Activated B cell treated with CpG ODN at 0.5 μM for 24 hours (primary cell): ENCODE measurements at places on chromosomes 3 and 15. TPM values are rescaled to one million over a fixed set of nuclear protein-coding genes. Genes with fewer than 3 reads are reported as not detected.
A peak's percentile ranks its signal among the peaks of the same experiment; 100 is the strongest.

DNA sequence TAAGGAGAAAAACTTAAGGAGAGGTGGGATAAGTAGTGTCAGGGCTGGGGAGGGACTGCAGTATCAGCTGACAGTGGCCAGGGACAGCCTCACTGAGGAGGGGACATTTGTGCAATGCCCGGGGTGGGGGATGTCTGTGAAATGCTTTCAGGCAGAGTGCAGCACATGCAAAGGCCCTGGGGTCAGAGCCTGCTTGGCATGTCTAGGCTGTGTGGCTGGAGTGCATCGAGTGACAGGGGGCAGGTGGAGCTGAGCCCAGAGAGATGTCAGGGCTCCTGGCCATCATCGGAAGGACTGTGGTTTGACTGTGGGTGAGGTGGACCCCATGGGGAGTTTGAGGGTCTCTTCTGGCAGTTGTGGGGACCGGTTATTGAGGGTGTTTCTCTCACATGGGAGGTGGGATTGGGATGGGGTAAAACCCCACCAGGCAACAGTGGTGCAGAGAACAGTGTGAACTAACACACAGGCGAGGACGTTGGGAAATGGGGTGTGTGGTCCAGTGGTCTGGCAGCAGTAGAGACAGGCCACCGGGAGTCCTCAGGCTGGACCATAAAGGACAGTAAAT, 61.2 kb downstream of the FBLN2 start:
- DNase-seq = no peak
- peaks cover 14% of the 10 kb centered on the region for H3K36me3 ChIP-seq
- H3K4me3 ChIP-seq = no peak overlapping the region
- no peaks in the 10 kb centered on the region for H3K4me1 ChIP-seq

DNA sequence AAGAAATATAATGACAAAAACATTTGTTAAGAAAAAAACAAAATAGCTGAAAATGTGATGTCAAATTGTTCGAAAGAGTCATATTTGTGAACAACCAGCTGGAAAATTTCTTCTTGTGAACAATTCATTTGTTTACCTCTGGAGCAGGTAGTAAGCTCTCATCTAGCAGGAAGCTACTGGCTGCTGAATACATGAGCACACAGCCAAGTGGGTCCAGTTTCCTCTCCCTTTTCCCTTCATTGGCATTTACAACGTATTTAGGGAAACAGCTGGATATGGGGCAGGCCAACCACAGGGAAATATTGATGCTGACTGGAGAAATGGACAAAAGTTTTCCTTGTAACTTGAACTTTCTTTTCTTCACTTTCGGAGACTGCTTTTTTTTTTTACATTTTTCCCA, 1354.7 kb upstream of the EPHA6 start:
- H3K27me3 ChIP-seq = no peaks in the 10 kb centered on the region
- H3K27ac ChIP-seq = no peak overlapping the region
- H3K4me3 ChIP-seq = no peak overlapping the region

TMEM87A gene
- 45.4 and 52.6 TPM in 2 replicates for total RNA-seq

DNA sequence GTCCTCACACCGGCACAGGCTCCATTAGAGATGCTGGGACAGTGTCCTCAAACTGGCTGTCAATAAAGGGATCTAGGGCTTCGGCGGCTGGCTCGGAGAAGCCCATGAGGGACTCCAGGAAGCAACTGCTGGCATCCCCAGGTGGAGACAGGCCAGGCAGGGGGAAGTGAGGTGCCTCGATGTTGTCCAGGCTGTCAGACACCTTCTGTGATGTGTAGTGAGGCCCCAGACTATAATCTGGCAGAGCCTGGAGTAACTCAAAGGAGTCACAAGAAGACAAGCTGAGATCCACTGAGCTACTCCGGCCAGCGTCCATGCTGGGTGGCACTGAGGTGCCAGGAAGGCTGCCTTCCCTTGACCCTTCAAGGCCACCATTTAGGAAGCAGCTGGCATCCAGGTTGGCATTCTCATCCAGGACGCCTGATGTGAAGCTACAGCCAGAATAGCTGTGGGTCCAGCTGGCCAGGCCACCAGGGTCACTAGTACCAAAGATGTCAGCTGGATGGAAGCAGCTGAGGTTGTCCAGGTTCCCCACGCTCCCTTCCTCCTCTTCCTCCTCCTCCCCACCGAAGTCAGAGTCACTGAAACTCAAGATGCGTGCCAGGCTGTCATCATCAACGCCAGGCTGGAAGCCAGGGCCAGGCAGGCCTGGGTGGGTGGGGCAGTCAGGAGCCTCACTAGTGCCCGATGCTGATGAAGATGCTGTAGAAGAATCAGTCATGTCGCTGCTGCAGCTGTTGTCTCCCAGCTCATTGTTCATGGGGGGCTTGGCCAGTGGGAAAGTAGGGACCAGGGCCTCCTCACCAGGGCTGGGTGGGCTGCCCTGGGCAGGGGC, 10.1 kb downstream of the CSRNP1 start:
- H3K27ac ChIP-seq = no peak overlapping the region
- no peak for DNase-seq
- H3K27me3 ChIP-seq = no peaks in the 10 kb centered on the region
- no peak overlapping the region for H3K4me3 ChIP-seq
- H3K4me1 ChIP-seq = peaks cover 60% of the 10 kb centered on the region
- H3K36me3 ChIP-seq = peaks cover 78% of the 10 kb centered on the region

- H3K4me1 ChIP-seq = no peaks in the 10 kb centered on the region
- peaks cover 7% of the 10 kb centered on the region for H3K27me3 ChIP-seq
- no peak for DNase-seq
- no peak overlapping the region for H3K4me3 ChIP-seq
- no peak overlapping the region for H3K27ac ChIP-seq
- no peaks in the 10 kb centered on the region for H3K36me3 ChIP-seq
These were observed 28.0 kb upstream of the PLA2G4E start for GRCh38 chr15:42048821-42049200.

DNA sequence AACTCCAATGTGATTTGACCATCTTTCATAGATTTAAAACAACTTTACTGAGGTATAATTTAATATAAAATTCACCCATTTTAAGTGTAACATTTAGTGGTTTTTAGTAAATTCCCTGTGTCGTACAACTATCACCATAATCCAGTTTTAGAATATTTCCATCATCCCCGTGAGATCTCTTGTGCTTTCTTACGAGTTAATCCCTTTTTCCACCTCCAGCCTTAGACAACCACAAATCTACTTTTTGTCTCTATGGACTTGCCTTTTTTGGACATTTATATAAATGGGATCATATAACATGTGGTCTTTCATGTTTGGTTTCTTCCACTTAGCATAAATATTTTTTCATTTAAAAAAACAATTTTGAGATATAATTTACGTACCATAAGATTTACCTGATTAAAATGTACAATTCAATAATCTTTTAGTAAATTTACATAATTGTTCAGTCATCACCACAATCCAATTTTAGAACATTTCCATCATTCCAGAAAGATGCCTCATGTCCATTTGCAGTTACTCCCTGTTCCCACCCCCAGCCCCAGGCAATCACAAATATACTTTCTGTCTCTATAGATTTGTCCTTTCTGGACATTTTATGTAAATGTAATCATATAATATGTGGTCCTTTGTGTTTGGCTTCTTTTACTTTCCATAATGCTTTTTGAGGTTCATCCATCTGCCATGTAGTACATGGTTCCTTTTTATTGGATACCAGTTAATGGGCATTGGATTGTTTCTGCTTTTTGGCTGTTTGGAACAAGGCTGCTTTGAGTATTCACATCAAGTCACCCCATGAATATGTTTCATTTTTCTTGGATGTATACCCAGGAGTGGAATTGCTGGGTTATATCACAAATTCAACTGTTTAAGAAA, 3.1 kb downstream of the OXSR1 start:
- H3K4me1 ChIP-seq = peaks cover 72% of the 10 kb centered on the region
- no peak overlapping the region for H3K4me3 ChIP-seq
- peak overlapping the region; percentile 42 for H3K27ac ChIP-seq
- no peak for DNase-seq
- H3K27me3 ChIP-seq = no peaks in the 10 kb centered on the region
- H3K36me3 ChIP-seq = peaks cover 16% of the 10 kb centered on the region

DNA sequence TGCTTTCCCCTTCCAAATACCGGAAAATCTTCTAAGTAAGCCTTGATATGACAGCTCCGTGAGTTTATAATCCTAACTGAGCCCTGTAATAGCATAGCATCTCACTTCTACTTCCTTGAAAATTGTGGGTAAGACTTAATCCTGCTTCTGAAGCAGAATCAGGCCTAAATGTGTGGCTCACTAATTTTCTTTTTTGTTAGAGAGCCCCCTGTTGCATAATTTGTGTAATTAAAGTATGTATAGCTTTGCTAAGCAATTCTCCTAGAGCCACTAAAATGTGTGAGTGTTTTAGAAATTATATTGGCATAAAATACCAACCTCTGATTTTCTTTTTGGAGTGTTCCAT, 304.4 kb downstream of the FGF12 start:
- H3K27me3 ChIP-seq = peaks cover 10% of the 10 kb centered on the region
- H3K36me3 ChIP-seq = no peaks in the 10 kb centered on the region
- no peak overlapping the region for H3K27ac ChIP-seq
- no peaks in the 10 kb centered on the region for H3K4me1 ChIP-seq

DNA sequence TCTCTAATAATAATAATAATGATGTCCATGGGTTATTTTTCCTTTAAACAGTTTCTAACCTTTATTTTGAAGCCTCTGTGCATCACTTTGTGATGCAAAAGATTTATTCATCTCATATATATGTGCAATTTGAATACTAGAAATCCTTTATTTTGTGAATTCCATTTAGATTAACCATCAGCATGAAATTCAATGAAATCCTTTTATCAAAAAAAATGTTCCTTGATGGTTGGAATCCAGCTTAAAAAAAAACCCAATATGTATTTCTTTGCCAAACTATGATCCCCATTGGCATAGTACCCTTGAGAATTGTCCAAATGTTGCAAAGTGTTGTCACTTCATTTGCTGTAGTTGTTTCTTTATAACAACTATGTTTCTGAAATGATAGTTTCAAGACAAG, 7.4 kb downstream of the TBC1D23 start:
- no peak overlapping the region for H3K27ac ChIP-seq
- no peaks in the 10 kb centered on the region for H3K36me3 ChIP-seq
- H3K27me3 ChIP-seq = no peaks in the 10 kb centered on the region

DNA sequence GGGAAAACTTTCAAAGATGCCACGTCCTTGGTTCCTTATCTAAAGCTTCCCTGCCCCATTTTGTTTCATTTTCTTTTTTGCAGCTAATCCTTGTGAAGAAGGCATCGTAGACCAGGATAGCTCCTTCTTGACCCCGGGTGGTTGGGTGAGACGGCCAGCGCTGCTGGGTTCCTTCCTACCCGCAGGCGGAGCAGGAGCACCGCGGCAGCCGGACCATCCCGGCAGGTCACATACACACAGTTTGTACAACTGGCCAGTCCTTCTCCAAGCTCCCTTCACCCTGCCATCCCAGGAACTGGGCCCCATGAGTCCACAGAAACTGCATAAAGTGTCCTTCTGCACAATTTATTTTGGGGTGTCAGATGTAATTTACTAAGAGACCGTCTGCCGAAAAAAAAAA, 83.9 kb downstream of the MEGF11 start:
- H3K4me3 ChIP-seq = no peak overlapping the region
- no peak overlapping the region for H3K27ac ChIP-seq
- no peaks in the 10 kb centered on the region for H3K36me3 ChIP-seq

GRCh38 chr15:69629631-69630161, 177.1 kb downstream of the RPLP1 start:
- H3K36me3 ChIP-seq = no peaks in the 10 kb centered on the region
- no peak overlapping the region for H3K4me3 ChIP-seq
- H3K4me1 ChIP-seq = peaks cover 1% of the 10 kb centered on the region
- no peak overlapping the region for H3K27ac ChIP-seq
- H3K27me3 ChIP-seq = peaks cover 40% of the 10 kb centered on the region

GRCh38 chr3:157059181-157059580, 100.8 kb downstream of the CCNL1 start:
- H3K27me3 ChIP-seq = no peaks in the 10 kb centered on the region
- no peak overlapping the region for H3K27ac ChIP-seq
- peaks cover 5% of the 10 kb centered on the region for H3K4me1 ChIP-seq
- DNase-seq = no peak
- H3K4me3 ChIP-seq = no peak overlapping the region
- H3K36me3 ChIP-seq = no peaks in the 10 kb centered on the region

DPPA2 gene
- total RNA-seq = not detected in 2 replicates

GRCh38 chr15:90906181-90906849, 3.2 kb downstream of the MAN2A2 start:
- DNase-seq = no peak
- H3K27me3 ChIP-seq = no peaks in the 10 kb centered on the region

DNA sequence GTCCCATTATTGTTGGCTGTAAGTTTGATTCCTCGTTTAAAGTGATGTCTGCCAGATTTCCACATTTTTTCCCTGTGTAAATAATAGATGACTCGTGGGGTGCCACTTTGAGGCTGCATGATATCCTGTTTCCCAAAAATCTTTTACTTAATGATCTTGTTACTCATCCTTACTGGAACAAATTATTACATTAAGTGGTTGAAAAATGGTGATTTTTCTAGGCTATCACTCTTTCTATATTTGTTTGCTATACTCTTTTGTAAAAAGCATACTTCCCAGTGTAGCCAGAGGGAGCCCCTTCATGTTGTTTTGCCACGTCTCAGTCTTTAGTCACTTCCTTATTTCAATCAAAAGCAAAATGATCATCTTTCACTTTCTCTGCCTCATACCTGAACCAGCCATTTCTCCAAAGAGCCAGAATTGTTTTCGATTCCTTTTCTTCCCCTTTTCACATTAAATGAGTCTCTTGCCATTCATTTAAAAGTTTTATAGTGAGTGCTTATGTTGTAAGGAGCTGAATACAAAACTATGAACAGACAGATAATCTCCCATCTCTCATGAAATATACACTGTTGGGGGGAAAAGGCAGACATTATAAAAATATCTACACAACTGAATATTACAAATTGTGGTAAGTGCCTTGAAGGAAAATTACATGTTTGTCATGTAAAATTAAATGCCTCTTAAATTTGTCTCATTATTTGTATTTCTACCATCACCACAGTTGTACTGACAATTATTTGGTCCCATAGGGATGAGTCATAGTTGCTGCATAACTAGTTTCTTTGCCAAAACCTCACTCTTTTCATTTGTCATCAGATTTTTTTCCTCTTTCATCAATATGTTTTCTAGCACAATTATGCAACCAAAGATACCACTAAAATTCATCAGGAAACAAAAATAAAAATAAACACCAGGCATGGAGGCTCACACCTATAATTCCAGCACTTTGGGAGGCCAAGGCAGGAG, 41.5 kb downstream of the ADGRG7 start:
- H3K4me1 ChIP-seq = peaks cover 9% of the 10 kb centered on the region
- no peaks in the 10 kb centered on the region for H3K36me3 ChIP-seq
- H3K4me3 ChIP-seq = peak overlapping the region; percentile 45
- no peak for DNase-seq
- peak overlapping the region; percentile 70 for H3K27ac ChIP-seq

GRCh38 chr3:29619676-29620075, 338.8 kb downstream of the RBMS3 start:
- H3K4me3 ChIP-seq = no peak overlapping the region
- no peaks in the 10 kb centered on the region for H3K27me3 ChIP-seq
- no peaks in the 10 kb centered on the region for H3K36me3 ChIP-seq
- no peak for DNase-seq

DNA sequence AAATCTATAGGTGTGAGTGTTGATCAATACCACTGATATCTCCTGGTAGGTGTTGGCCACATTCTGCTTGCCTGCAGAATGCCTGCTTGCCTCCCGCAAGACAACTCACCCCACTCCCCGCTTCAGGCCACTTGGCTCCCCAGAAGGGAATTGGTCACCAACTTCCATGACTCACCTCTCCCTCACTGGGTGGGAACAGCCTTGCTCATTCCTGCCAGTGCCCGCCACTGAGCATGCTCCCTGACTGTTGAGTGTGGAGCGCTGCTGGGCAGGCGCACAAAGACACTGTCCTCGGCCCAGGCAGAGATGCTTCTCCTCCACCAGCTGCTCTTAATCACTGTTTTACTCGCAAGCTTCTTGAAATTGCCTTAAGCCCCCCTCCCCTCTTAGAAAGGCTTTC, 57.3 kb upstream of the PPP2R3A start:
- no peaks in the 10 kb centered on the region for H3K4me1 ChIP-seq
- DNase-seq = no peak
- H3K27ac ChIP-seq = no peak overlapping the region
- no peaks in the 10 kb centered on the region for H3K27me3 ChIP-seq
- no peaks in the 10 kb centered on the region for H3K36me3 ChIP-seq

HIGD2B gene
- total RNA-seq = 0.20 and 0.55 TPM in 2 replicates
